ENCODE measurements at places on chromosomes 5 and 9.

GRCh38 chr5:135141303-135142268 lies 107.6 kb upstream of the PITX1 start:
- DNase-seq, result no peak

DNA sequence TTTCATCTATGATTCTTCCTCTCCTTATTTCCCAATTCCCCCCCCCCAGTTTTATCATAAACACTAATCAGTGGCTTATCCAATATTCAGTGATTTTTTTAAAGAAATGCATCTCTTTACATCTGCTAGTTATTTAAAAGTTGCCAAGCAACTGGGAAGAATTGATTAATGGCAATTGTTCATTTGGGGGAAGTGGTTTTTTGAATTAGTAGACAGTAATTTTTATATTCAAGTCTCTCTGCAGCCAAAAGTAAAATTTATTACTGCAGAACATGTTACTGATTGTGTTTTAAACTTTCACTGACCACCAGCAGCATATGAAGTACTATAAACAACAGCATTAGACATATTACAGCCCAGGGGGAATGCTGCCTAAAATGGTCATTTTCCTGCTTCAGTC lies 308.8 kb upstream of the NREP start:
- DNase-seq, result no peak

DNA sequence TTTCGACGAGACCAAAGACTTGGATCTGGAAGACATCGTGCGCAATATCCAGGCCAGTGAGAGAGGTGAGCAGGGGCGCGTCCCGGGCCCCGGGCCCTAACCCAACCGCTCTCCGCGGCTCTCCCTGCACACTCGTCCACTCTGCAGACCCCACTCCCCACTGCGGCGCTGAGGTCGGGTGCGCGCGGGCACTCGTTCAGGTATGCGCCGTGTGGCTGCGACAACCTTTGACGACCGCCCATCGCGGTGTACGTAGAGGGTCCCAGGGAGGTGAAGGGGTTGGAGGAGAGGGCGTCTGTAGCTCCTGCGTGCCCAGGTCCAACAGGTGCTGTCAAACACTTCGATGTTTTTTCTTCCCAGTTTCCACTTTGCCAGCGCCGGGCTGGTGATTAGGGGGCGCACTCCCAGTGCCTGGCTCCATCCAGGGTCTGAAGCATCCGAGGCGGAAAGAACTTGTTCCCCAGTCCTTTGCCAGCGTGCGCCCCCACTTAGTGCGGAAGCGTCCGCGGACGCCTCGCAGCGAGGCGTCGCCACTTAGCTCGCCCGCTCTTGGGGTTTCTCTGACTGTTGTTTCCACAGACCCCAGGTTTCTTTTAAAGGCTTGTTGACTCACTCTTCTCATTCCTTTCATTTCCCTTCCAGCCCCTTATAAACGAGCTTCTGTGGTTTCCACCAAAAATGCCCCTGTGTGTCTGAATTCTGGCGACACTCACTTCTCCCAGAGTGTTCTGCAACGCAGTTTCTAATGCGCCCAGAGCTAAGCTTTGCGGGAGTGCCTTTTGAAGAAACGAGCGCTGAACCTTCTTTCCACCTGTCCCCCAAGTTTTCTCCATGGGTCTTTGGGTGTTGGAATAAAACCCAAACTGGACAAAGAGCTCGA lies 1.6 kb downstream of the NPR3 start:
- DNase-seq, result no peak

DNA sequence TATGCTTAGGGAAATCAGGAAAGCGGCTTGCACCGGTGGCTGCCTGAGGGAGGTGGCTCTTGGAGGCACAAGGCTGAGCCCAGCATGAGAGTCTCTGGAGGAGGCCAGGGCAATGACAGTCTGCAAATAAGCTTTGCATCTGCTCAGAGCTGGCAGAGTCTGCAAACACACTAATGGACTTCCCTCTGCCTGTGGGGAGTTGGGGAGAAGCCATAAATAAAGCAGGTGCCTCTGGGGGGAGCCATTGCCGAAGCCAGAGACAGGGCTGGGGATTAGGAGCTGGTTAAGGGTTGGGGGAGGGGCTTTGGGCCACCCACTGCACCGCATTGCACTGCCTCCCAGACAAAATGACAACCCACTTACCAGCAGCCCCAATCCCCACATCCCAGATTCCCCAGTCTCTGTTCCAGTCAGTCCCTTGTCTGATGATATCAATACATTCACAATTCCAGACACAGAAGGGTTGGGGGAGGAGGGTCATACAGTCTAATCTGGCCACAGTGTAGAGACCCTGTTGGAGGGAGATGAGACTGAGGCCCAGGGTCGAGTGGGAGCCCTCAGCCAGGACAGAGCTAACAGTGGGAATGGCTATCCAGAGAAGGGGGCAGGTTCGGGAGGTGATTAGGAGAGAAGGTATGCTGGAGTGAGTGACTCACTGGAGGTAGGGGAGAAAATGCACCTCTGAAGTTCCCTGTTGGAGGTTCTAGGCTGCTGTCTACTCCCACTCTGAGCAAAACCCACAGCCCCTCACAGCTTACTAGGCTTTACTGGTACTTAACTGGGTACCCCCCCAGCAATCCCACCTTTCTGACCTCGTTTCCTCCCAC lies 53.7 kb downstream of the PAX5 start:
- DNase-seq, result no peak

DNA sequence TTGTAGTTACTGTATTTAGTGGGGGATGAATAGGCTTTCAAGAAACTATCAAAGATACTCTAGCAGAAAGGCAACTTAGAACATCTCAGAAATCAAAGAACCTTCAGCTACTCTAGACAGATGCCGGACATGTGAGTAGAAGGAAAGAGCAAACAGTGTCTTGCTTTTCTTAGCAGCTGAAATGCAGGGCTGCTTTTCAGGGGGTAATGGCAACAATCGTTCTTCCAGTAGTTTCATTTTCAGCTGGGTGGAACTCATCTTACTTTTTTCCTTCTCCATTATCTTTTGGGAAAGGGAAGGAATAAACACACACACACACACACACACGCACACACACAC lies 281.6 kb downstream of the CRB2 start:
- no peak for DNase-seq

- DNase-seq, result no peak
These were observed 42.3 kb downstream of the TENT4A start for GRCh38 chr5:6755519-6755918.

DNA sequence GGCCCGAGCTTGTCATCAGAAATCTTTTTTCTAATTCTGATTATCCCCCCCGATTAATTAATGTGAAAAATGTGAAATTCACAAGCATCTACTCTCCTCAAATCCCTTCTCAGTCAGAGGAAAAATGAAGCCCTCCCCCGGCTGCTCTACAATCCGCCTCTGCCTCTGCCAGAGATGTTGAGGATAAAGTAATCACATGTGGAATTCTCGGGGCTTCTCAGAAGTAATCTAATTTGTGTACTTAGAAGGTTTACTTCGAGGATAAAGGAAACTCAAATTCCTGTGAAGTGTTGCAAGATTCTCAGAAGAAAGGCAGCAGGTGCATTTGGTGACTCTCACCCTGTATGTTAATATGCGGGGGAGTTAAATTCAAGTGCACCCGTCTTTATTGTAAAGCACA lies 726.1 kb upstream of the ADAMTS16 start:
- DNase-seq, result no peak

- no peak for DNase-seq
These were observed 153.3 kb downstream of the AUH start for GRCh38 chr9:91208419-91208745.

GRCh38 chr9:133529457-133529856 lies 4.7 kb upstream of the MYMK start:
- DNase-seq, result no peak

DNA sequence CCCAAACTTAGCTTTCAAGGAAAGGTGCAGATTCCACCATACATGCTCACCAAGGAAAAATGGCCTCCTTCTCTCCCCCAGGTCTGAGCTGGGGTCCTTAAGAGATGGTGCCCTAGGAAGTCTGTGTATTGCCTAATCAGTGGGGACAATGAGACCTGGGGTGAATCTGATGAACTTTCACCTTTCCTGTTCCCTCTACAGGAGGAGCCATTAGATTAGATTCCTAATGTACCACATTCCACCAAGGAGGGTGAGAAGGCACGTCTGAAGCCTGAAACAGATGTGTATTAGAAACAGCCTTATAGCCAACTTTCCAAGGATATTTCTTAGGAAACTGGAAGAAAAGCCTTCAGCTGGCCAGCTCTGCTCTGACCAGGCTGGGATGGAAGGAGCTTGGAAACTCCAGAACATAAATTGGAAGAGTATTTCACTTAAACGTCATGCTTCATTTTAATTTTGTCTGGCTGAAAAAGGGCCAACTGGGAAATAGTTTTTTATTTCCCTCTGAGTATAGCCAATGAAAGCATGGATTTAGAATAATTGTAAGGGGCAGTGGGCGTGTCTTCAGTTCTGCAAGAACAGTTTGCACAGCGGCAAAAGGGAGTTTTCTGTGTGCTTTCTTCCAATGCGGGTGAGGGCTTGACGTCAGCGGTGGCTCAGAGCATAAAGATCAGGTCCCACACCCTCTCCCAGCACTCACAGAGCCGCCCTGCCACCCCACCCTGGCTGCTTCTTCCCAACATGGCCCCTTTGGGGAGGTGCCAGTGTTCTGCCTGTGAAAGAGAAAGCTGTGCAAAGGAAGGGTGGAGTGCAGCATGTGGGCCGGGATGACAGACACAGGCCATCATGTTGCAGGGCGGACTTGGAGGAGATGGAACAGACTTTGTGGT lies 210.9 kb downstream of the ESM1 start:
- no peak for DNase-seq

GRCh38 chr9:133439337-133439736 lies 17.2 kb downstream of the ADAMTS13 start:
- DNase-seq, result no peak

DNA sequence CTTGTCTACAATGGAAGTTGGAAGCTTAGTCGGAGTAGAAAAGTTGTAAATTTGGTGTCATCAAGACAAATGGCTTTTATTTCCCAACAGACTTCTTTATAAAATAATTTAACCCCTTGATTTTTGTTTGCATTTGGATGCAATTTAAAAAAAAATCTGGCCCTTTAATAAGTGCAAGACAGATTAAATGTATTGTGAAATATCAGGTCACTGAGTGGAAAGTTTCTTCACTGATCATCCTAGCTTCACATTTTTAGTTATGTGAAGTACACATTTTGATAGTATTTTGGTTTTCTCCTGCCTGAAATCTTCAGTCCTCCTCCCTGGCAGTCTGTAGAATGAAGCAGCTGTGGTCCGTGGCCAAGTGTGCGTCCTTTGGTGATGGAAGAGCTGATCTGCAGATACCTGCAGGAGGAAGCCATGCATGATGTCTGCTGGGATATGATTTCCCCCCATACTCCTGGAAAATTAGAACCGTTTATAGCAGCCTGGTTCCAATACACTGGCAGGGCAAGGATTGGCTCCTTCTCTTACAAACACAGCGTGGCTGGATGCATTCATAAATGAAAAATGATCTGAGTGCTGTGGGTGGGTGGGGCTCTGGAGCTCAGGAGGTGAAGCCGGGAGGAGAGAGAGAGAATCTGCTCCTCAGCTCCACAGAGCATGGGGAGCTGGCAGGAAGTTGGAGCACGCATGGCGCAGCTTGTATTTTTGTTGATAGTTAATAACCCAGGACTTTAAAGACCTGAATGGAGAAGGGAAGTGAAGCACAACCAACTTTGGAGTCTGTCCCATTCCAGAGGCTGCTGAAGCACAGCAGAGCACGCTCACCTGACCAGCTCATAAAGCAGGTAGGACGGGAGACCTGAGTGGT lies 238.4 kb downstream of the GOLPH3 start:
- no peak for DNase-seq

- no peak for DNase-seq
These were observed 2.4 kb downstream of the REEP2 start for GRCh38 chr5:138441221-138441620.

DNA sequence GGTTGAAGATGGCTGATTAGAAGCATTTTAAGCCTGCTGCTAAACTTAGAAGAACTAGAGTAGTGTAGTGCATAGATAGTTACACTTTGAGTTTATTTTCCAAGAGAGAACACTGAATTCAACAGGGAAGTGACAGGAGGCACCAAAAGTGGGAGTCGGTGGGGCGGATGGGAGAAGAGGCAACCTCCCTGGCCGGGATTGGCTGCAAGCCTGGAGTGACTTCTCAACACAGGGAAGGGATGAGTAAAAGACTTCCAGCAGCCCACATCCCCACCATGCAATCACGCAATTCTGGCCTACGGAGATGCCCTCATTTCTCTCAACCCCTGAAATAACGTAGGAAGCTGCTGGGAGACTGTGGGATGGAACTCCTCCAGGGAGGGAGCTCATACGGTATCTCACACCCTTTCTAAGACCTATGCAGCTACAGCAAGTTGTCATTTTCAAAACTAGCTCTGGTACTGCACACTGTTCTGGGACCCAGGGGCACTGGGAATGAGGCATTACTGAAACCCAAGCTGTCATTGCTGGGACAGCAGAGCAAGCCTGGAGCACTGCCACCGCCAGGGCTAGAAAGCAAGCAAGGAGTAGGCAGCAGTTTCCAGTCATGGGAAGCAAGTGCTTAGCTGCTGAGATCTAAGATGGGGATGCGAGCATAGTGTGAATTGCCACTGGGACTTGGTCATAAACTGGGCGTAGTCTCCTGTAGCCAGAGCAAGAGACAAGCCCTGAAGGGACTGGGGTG lies 331.6 kb upstream of the PTGER4 start:
- DNase-seq, result no peak

DNA sequence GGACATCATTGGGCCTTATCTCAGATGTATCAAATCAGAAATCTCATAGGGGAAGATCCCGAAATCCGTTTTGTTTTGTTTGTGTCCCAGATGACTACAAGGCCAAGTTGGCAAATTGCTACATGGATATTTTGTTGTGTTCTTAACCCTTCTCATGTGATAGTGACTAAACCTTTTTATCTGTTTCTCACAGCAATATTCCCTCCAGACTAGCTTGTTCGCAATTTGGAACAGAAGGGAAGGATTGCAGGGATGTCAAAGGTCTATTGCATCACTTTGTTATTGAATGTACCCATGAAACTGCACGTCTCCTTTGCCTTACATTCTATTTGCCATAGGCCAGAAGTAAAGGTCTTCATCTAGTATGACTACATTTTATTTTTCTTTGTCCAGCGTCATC lies 453.9 kb downstream of the NFIB start:
- DNase-seq, result no peak
